Activated naive CD4-positive, alpha-beta T cell treated with anti-CD3 and anti-CD28 coated beads, Interleukin-2, amount 50 U/mL, for 16 hours (primary cell): ENCODE measurements at places on chromosomes 3 and 15.
A peak's percentile ranks its signal among the peaks of the same experiment; 100 is the strongest.

- DNase-seq = peak; percentile 89
These were observed at the start of gene DHX36 for GRCh38 chr3:154323891-154324738. Gene DHX36, minus strand, starts transcription at chr3:154324487. Its CDS starts 71 bp downstream, at chr3:154324416.

GRCh38 chr15:39939487-39940452, 5.9 kb downstream of the EIF2AK4 start:
- DNase-seq = no peak

GRCh38 chr15:83200162-83200561, 7.5 kb downstream of the HDGFL3 start:
- DNase-seq = no peak

DNA sequence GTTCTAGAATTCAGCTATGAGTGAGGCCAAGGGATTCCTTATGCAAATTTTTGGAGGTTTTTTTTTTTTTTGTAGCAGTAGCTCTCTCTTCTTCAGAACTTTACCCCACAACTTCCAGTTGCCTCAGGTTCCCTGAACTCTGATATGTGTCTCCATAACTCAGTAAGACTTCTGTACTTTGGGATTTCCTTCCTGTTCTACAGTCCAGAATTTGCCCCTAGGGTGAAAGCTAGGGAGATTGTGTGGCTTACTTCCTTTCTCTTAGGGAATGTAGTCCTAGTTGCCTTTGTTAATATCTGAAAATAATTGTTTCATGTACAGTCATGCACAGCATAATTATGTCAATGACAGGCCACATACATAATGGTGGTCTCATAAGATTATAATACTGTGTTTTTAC, 30.8 kb downstream of the LRRC28 start:
- DNase-seq = no peak

GRCh38 chr15:33200444-33200843, 5.9 kb upstream of the FMN1 start:
- DNase-seq = no peak

DNA sequence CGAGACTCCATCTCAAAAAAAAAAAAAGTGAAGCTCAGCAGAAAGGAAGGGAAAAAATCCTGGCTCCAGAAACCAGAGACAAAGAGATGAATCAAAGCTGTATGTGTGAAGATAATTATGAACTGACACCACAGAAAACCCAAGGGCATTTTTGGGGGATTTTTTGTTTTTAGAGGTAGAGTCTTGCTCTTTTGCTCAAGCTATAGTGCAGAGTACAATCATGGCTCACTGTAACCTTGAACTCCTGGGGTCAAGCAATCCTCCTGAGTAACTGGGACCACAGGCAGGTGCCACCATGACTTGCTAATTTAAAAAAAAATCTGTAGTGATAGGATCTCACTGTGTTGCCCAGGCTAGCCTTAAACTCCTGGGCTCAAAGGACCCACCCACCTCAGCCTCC, 22.8 kb downstream of the HCLS1 start:
- DNase-seq = no peak

- no peak for DNase-seq
These were observed 121.9 kb upstream of the SPATA12 start for GRCh38 chr3:56938530-56938929.

- no peak for DNase-seq
These were observed 60.0 kb downstream of the NR1I2 start for GRCh38 chr3:119841808-119842471.

DNA sequence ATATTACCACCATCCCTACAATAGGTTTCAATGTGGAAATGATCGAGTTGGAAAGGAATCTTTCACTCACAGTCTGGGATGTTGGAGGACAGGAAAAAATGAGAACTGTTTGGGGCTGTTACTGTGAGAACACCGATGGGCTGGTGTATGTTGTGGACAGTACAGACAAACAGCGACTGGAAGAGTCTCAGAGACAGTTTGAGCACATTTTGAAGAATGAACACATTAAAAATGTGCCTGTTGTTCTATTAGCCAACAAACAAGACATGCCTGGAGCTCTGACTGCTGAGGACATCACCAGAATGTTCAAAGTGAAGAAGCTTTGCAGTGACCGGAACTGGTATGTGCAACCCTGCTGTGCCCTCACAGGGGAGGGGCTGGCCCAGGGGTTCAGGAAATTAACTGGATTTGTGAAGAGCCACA, 510 bp downstream of the ARL14 start:
- no peak for DNase-seq

DNA sequence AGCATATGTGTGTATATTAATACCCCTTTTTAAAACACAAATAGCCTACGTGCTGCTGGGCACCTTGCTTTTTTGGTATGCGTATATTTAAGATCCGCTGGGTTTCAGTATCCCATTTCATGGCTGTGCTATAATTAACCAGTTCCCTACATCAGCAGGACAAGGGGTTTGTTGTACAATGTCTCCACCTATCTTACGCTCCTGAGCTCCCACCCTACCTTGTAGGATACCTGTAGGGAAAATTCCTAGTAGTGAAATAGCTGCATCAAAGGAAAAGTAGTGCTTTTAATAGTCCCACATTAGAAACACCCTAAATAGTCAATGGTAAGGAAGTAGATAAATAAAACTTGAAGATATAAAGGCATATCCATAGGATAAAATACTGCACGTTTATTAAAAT, 1.4 kb downstream of the MAP6D1 start:
- no peak for DNase-seq
